ENCODE measurements at places on chromosomes 2 and 18.

DNA sequence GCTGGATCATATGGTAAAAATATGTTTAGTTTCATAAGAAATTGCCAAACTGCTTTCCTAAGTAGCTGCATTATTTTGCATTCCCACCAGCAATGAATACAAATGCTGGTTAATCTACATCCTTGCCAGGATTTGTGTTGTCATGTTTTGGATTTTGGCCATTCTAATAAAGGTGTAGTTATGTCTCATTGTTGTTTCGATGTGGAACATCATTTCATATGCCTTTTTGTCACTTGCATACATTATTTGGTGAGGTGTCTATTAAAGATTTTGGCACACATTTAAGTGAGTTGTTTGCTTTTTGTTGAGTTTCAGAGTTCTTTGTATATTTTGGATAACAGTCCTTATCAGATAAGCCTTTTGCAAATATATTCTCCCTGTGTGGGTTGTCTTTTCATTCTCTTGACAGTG, 299.2 kb upstream of the TFPI start:
- no peak for DNase-seq

GRCh38 chr2:191580581-191580980, 97.4 kb upstream of the NABP1 start:
- DNase-seq: no peak

DNA sequence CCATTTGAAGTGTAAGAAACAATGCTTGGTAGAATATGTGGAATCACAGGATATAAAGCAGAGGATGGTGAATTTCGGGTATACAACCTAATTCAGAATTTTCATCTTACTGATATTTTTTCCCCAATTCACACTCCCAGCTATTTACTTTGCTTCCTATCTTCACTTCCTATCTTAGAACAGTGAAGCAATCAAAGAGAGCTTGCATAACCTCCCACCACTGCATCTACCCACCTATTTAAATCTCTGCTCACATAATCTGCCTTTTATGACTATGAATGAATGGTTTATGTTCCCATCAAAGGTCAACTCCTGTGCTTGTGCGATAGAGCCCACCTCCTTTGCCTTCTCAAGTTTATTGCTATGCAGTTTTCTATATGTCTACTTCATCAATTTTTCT, 3.3 kb downstream of the RMDN2 start:
- DNase-seq: no peak

DNA sequence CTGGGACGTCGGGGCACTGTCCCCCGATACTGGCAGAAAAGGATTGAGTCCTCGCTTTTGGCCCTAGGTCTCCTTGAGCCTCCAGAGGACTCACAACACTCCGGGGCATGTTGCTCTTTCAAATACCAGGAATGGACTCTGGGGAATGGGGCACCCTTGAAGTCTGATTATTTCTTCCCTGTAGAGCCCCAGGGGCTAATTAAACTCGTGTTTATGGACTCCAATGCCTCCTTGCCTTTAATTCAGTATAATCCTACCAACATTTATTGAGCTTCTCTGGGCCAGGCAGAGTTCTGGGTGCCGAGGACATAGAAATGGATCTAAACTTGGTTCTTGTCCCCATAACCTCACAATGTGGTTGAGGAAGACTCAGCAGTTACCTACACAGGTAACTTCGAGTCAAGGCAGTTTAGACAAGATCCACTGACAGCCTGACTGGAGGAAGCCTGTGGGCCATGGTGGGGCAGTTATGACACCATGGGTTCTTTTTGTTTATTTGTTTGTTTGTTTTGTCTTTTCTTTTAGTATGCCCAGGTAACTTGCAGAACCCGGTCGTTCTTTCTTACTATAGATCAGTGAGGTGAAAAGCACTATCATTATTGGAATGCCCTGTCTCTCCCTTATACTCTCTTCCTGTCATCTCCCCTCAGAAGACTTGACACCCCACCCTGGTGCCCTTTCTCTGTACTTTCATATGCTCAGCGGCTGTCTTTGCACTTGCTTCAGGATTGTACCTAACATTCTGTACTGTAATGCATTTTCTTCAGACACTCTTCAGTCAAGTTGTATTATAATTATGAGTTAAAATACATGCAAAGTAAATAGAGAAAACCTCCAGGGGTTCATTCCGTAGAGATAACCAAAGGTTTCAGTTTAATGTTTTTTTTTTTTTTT, 3.2 kb downstream of the CFLAR start:
- DNase-seq: no peak

DNA sequence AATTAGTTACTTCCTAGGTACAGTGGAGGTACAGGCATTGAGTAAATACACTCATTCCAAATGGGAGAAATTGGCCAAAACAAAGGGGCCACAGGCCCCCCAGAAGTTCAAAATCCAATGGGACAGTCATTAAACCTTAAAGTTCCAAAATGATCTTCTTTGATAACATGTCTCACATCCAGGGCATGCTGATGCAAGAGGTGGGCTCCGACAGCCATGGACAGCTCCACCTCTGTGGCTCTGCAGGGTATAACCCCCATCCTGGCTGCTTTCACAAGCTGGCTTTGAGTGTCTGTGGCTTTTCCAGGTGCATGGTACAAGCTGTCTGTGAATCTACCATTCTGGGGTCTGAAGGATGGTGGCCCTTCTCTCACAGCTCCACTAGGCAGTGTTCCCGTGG, 488.7 kb downstream of the DCDC2C start:
- no peak for DNase-seq

GRCh38 chr2:168243061-168243460, 4.3 kb downstream of the STK39 start:
- DNase-seq: no peak

- DNase-seq: no peak
Measured at GRCh38 chr2:136212426-136213378, 94.8 kb upstream of the CXCR4 start.

GRCh38 chr2:199624958-199625357, 167.2 kb upstream of the SATB2 start:
- DNase-seq: no peak

DNA sequence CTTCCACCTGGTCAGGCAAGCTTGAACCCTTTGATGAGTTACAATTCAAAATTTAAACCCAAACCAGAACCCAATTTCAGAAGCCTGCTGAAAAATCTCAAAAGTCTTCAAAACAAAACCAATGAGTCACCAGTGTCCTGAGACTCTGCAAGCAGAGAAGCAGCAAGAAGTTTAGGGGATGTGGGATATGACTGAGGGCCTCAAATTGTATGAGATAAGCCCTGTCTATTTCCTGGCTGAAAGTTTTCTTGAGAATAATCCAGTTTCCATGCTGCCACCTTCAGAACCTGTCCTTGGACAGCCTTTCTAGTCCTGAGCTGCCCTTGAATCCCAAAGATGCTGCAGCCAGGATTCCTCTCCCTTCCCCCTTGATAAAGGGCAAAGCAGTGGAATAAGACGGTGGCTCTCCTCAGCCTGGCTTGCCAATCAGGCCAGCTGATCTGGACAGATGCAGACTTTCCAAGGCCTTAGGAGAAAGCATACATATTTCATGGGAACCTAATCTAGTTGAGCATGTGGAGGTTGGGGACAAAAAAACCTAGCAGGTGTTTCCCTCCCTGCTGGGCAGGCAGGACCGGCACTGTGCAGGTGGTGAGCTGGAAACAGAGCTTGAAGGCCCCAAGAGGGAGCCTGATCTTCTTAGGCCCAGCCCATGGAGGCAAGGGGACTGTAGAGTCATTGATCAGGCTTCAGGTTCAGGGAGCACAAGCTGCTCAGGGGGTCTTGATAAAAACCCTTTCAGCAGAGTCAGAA, 278.0 kb upstream of the MGAT5 start:
- DNase-seq: no peak

- DNase-seq: no peak
Measured at GRCh38 chr2:239223310-239224198, 177.3 kb downstream of the HDAC4 start.

- DNase-seq: no peak
Measured at GRCh38 chr2:199303728-199304177, 154.0 kb downstream of the SATB2 start.

- DNase-seq: no peak
Measured at GRCh38 chr2:189012351-189012750, 38.2 kb downstream of the COL3A1 start.

DNA sequence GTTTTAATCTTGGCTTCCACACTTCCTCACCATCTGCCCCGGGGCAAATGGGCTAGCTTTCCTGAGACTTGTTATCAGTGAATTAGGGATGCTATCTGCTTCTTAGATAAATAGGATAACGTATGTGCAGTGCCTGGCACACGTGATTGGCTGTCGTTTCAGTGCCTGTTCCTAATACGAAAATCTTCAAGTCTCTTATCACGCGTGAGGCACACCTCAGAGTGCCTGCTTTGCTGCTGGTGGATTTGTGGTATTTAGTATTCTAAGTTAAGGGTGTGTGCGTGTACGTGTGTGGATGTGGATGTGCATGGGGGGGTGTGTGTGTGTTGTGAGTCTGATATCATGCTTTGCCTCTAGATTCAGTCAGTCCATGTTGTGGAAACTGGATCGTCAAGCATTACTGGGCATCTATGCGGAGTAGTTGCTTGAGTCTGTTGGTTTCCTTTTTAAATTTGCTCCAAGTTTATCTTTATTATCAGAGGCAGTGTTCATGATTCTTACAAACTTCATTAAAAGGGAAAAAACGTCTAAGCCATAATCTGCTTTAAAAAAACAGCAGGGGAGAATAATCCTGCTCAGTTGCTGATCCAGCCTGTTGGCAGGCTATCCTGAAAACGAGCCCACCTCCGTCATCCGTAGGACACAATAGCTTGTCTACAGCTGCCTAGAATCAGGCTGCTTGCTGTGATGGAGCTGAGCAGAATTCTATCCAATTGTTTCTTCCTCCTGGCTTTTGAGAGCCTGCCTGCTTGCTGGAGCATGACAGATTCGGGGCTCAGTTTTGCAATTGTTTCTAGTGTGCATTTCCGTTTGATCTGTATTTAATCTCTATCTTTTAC, 6.6 kb downstream of the SH3RF3 start:
- no peak for DNase-seq

GRCh38 chr2:25936889-25937545, 45.3 kb downstream of the KIF3C start:
- no peak for DNase-seq

DNA sequence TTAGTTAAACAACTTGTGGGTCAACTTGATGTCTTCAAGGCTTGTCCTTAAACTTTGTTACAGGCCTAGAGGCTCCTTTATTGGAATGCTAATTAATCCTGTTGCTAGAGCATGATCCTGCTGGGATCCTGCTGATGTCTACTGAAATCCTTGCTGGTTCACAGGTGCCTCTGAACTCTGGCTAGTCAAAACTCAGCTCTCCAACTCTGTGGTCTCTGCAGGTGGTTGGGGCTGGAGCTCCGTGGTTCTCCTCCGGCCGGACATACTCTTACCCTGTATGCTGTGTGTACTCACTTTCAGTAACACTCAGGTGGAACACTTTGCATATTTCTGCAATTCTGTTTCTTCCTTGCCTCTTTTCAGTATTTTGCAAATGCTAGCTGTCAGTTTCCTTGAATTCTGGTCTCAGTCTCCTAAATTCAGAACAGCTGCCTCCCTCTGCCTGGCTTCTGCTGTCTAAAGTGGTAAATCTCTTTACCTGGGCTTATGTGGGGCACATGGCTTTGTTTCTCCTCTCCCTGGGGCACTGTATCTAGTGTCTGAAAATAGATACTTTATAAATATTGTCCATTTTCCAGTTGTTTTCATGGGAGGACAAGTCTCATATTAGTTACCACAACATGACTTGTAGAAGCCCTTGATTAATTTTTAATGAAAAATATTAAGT, 113.0 kb downstream of the ATP9B start:
- no peak for DNase-seq

- DNase-seq: no peak
Measured at GRCh38 chr18:6610466-6610865, 119.0 kb upstream of the ARHGAP28 start.

- DNase-seq: no peak
Measured at GRCh38 chr2:98524168-98524567, 79.5 kb downstream of the INPP4A start.

DNA sequence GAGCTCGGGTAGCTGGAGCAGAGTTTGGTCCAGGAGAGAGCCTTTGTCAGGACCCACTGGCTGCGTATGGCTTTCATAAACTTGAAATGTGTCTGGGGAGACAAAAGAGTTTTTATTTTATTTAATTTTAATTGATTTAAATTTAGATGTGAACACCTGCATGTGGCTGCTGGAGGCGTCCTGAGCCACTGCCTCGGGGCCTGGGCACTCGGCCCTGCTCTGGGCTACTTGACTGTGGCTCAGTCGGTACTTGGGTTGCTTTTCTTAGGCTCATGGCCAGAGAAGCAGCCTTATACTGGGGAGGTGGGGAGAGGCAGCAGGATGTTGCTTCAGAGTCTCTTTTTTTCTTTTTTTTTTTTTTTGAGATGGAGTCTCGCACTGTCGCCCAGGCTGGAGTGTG, 661.8 kb upstream of the HS6ST1 start:
- DNase-seq: no peak

DNA sequence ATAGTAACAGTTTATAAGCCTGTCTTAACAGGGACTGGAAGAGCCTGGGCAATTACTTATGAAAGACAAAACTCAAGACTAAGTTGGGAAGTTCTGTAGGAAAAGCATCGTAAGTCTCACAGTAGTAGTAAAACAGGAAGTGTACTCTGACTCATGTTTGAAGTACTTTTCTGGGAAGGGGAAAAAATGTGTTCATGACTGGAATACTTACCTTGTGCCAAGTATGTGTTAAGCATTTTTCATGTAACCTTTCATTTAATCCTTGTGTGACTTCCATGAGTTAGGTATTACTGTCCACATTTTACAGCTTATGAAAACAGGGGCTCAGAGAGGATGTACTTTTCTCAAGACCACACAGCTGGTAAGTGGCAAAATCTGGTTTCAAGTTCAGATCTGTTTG, 13.7 kb upstream of the SKOR2 start:
- DNase-seq: no peak

DNA sequence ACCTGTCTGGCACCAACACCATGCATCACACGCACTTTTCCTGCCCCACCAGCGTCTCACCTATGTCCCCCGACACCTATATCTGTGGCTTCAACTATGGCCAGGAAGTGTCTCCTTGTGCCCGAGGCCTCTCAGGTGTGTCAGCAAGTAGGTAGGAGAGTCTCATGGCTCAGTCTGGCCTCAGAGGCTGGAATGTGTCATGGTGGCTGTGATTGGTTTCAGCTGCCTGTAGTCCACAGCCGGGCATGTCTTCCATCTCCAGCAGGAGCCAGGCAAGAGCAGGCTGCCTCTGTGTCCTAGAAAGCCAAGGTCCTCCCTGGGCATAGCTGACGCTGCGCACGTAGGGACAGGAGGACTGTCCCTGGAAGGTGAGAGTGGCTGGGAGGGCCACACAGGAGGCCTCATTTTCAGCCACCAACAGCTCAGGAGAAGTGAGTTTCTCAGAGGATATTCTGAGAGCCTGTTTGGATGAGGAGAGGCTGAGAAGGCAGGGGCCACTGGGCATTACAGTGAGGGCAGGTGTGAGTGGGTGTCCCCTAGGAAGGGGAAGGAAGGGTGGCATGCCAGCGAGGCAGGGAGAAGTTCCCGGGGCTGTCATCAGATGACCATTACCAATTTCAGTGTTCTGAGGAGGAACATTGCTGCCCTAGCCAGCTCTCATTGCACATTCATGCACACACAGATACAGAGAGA, 47.2 kb downstream of the SDC1 start:
- no peak for DNase-seq
